ENCODE measurements at places on chromosomes 12 and 14.
A peak's percentile ranks its signal among the peaks of the same experiment; 100 is the strongest.

DNA sequence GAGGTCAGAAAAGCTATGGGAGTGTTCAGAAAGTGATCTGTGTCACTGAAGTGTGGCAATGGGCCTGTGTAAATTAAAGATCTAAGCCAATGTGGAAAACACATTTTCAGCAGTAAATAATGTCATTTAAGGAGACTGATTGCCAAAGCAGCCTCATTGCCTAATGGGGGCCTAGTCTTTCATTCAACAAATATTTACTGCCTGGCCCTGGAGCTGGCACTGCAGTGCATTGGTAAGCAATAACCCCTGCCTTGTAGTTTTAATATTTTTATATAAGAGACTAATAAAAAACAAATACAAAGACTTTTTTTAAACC is 326.6 kb downstream of the BTG1 start:
- no peak for DNase-seq

DNA sequence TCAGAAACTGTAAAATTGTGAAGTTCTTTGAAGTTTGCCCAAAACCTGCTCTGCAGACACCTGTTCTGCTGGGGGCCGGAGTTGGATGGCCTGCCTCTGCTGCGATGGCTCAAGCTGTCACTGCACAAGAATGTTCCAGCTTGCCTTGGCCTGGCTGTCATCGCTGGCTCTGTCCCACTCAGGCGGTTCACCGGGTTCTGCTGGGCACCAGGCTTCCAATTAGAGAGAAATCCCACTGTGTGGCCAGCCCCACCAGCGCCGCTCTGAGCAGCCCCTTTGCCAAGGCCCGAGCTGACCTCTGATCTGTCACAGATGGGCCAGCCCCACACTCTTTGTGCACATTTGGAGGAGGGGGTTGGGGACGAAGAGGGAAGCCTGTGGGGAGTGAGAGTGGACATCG is 71.7 kb upstream of the GPATCH2L start:
- DNase-seq, result no peak

DNA sequence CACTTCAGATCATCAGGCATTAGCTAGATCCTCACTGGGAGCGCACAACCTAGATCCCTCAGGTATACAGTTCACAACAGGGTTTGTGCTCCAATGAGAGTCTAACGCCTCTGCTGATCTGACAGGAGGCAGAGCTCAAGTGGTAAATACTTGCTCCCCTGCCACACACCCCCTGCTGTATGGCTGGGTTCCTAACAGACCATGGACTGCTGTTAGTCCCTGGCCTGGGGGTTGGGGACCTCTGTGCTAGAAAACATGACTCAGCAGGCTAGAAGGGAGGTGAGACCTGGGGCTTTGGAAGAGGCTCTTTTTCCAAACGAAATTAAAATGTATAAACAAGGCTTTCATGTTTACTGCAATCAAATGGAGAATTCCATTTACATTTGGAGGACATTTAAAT is 691.1 kb downstream of the FLRT2 start:
- DNase-seq, result peak; percentile 80

GRCh38 chr14:62778852-62779251 is 266.4 kb downstream of the KCNH5 start:
- peak; percentile 13 for DNase-seq

DNA sequence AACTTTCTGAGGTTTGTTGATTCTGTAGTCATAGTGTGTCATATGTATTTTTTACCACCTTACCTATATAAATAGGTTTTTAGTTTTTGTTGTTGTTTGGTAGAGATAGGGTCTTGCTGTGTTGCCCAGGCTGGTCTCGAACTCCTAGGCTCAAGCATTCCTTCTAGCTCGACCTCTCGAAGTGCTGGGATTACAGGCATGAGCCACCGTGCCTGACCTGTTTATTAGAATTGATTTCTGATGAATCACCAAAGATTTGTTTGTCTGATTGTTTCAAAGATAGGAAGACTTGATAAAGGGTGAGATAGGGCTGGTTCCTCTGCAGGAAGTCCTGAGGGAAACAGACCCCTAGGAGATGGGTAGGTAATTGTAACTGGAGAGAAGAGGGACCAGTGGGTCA is 481.6 kb downstream of the PCNX1 start:
- DNase-seq, result no peak

Measured in H4 (cell line).